Activated naive CD4-positive, alpha-beta T cell treated with anti-CD3 and anti-CD28 coated beads, Interleukin-2, amount 50 U/mL, for 72 hours (primary cell): ENCODE measurements at places on chromosomes 4 and X. TPM values are rescaled to one million over a fixed set of nuclear protein-coding genes. Genes with fewer than 3 reads are reported as not detected.

IGSF1 gene
- not detected for total RNA-seq

FTHL17 gene
- total RNA-seq: not detected

ARHGAP36 gene
- not detected for total RNA-seq

BRS3 gene
- total RNA-seq: not detected

EFNB1 gene
- 3.3 TPM for total RNA-seq

TLR8 gene
- not detected for total RNA-seq

FGFBP1 gene
- not detected for total RNA-seq

EMCN gene
- not detected for total RNA-seq

ELK1 gene
- total RNA-seq: 136 TPM

BOD1L1 gene
- 36.8 TPM for total RNA-seq

BLOC1S4 gene
- 15.9 TPM for total RNA-seq

IL1RAPL1 gene
- not detected for total RNA-seq

GPR173 gene
- 0.14 TPM for total RNA-seq

LAS1L gene
- total RNA-seq: 53.6 TPM

VGLL1 gene
- not detected for total RNA-seq

SH3D19 gene
- total RNA-seq: not detected

TEC gene
- total RNA-seq: 4.3 TPM

C4orf36 gene
- not detected for total RNA-seq

F8A2 gene
- not detected for total RNA-seq

MAGEE2 gene
- not detected for total RNA-seq

MAGIX gene
- 1.2 TPM for total RNA-seq

PLS3 gene
- 2.2 TPM for total RNA-seq

FOXP3 gene
- total RNA-seq: 5.4 TPM

FAT1 gene
- total RNA-seq: not detected

GPC3 gene
- 1.4 TPM for total RNA-seq

PPP1R2C gene
- total RNA-seq: not detected

PFKFB1 gene
- 0.27 TPM for total RNA-seq

LUZP4 gene
- total RNA-seq: not detected

NSG1 gene
- total RNA-seq: 0.91 TPM

GSX2 gene
- total RNA-seq: not detected

GABRG1 gene
- total RNA-seq: not detected
